ENCODE measurements at places on chromosomes 16 and 17.

DNA sequence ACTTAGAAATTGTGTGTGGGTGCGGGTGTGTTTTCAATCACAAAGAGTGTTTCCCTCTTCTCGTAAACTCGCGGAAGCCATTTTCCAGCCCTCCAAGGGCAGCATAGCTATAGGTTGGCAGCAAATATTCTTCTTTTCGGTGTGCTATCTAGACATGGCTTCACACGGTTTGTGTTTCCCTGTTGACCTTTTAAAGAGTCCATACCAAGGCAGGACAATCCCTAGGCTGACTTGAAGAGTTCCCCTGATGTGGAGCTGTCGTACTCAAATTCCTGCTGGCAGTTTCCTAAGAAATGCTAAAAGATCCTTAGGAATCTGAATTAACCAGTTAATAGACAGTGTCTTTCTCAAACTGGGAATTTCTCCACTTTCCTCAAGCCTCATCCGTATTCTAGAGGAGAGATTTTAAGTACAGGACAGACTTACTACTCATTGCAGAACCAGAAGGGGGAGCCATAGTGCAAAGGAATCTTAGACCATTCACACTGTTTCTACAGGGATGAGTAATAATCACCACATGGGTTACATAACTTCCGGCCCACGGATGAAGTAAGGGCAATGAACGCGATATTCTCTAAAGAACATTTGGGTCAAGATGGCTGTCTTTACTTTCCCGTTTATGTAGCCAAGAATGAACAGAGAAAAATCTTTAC lies 288.6 kb upstream of the ELAC2 start:
- no peak for DNase-seq

- DNase-seq: no peak
These were observed 13.7 kb upstream of the CDIPT start for GRCh38 chr16:29876594-29877249.

- DNase-seq: no peak
These were observed 10.4 kb downstream of the UBALD2 start for GRCh38 chr17:76275382-76276068.

GRCh38 chr16:53433509-53433908 lies 762 bp upstream of the RBL2 start:
- DNase-seq: no peak

DNA sequence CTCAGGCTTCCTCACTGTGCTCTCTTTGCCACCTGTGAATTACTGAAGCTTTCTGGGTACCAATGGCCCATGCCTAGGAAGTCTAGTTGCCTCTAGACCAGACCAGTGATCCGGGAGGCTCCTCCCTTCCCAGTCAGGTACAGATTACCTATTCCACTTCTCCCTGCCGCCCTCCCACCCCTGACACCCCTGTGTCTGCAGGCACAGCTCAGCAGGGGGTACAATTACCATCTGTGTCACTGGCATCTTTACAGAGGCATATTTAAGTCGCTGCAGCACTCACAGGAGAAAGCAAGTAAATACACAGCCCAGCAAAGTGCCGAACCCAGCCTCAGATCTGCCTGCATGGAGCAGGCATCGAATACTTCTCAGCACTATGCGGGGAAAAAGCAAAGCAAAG lies 5.3 kb upstream of the WSCD1 start:
- DNase-seq: no peak

GRCh38 chr17:8366231-8366630 lies 10.3 kb downstream of the KRABD2 start:
- no peak for DNase-seq

GRCh38 chr16:12500771-12501170 lies 302.9 kb downstream of the CPPED1 start:
- DNase-seq: no peak

- no peak for DNase-seq
These were observed 54.6 kb upstream of the CORO6 start for GRCh38 chr17:29677221-29677791.

DNA sequence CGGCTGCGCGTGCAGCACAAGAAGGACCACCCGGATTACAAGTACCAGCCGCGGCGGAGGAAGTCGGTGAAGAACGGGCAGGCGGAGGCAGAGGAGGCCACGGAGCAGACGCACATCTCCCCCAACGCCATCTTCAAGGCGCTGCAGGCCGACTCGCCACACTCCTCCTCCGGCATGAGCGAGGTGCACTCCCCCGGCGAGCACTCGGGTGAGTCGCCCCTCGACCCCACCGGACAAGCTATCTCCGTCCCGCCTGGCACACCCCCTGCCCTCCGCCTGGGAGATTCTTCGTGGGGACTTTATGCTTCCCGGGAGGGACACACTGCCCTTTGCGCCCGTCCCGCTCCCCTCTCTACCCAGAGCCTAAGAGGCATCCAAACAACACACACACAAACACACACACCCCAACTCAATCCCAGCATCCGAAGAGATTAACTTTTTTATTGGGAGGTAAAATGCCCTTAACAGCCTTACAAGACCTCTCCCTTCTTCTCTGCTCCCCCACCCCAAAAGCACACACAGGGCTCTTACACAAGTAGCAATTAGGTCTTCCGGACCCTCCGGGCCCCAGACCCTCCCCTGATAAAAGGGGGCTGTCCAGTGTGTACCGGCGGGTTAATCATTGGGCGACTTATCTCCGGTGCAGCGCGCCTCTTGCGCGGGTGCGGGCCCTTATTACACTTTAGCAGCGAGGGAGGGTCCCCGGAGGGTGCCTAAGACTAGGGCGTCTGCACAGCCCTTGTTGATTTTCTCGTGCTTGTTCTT lies 2.1 kb downstream of the SOX9 start:
- DNase-seq: no peak

DNA sequence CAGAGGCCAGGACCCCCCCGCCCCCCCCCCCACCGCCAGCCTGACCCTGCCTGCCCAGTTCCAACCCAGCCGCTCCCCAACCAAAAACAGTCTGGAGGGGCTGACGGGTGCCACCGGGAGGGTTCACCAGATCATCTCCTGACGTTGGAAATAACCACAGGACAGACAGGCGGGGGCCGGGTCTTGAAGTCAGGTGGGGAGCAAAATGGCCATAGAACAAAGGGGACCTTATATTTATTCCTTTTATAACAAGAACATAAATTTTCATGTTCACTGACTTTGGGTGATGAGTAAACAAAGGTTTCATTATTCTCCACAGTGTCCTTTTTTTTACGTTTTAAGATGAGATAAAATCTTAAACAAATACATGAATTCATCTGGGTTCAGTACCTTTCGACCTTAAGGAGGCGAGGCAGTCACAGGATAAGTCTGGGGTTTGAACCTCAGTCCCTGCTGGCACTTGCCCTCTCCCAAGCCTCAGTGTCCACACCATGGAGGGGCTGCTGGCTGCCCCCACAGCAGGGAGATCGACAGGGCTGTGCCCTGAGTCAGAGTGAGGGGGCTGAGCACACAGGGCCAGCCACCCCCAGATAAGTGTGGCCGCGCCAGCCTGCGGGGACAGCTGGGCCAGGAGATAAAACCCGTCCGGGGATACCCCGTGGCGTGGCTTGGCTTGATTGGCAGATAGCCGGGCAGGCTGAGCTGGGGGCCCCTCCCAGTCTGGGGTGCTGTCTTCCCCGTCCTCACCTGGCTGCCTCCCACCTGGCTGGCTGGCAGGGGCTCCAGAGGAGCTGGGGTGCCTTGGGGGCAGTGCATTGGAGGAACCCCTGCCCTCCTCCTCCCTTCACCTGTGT lies 15.0 kb downstream of the SLC7A5 start:
- DNase-seq: no peak

DNA sequence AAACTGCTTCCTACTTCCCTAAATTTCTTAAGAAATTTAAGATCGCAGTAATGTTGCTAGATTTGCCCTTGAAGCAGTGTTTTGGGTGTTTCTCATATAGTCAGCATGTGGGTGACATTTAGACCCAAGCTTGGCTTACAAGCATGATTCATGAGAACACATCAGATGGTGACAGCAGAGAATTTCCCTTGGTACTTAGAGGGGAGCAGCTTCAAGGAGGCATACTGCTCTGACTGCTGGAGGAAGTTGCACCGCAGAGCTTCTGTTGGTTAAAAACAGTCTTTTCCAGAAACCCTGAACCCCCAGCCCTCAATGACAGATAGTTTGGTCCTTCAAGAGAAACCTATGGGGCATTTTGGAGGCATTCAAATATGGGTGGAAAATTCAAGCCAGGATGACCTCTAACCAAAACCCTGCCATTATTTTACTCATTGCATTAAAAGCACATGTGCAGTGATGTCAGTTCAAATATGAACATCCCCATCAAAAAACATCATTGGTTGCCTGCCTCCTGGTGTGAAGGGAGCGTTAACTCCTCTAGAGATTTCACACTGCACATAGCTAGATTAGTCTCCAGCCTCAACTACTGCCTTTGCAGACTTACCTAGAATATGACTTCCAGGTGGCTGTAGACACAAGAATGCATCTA lies 201.5 kb upstream of the CACNG5 start:
- DNase-seq: no peak

GRCh38 chr17:73371836-73372235 lies 60.0 kb upstream of the CDC42EP4 start:
- no peak for DNase-seq

GRCh38 chr16:89593841-89594240 lies 18.3 kb downstream of the CPNE7 start:
- no peak for DNase-seq

- DNase-seq: no peak
These were observed 67.7 kb upstream of the ARL4D start for GRCh38 chr17:43330876-43331639.

GRCh38 chr16:13519871-13520270 lies 400.1 kb upstream of the ERCC4 start:
- DNase-seq: no peak

DNA sequence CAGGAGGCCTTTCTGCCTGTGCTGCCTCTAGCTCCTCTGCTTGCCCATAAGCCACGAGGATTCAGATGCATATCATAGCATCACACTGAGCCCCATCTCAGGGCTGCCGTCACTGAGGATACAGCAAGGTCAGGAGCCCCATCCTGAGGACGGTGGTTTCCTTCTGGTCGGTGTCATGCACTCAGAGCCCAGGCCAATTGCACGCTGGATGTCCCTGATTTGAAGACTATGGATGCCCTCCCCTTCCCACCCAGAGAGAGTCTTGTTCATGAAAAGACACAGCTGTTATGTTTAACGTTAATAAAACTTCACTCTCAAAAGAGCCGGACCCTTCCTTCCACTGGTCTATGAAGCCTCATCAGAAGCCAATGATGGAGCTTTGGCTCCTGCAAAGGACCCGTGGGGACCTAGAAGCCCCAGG lies 19.9 kb downstream of the COTL1 start:
- DNase-seq: no peak

DNA sequence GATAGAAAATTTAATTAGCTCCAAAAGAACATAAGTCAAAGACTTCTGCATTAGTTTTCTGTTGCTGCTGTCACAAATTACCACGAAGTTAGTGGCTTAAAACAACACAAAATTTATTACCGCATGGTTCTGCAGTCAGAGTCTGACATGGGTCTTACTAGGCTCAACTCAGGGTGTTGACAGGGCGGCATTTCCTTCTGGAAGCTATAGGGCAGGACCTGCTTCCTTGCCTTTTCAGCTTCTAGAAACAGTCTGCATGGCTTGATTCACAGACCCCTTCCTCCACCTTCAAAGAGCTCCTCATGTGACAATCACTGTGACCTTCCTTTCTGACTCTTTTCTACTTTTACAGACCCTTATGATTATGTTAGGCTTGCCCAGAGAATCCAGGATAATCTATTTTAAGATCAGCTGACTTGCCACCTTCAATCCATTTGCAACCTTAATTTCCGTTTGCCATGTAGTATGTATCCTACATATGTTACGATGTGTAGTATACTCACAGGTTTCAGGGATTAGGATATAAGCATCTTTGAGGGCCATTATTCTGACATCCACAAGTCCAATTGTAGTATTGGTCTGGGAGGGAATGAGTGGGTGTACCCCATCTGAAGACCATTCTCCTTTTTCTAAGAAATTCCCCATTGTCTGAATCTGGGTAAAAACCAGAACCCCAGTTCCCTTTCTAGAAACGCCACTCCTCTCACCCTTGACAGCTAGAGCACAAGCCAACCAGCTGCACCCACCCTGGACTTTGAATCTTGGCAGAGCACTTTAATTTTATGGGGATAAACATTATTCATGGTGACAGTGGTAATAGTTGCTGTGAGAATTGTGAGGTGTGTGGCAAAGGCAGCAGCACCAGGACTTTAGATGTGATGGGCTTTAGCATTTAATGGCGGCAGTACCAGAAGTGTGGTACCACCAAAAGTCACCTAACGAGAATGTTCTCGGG lies 265.5 kb downstream of the KCNJ2 start:
- no peak for DNase-seq

GRCh38 chr17:42541041-42541833 lies 5.2 kb downstream of the NAGLU start:
- DNase-seq: no peak

DNA sequence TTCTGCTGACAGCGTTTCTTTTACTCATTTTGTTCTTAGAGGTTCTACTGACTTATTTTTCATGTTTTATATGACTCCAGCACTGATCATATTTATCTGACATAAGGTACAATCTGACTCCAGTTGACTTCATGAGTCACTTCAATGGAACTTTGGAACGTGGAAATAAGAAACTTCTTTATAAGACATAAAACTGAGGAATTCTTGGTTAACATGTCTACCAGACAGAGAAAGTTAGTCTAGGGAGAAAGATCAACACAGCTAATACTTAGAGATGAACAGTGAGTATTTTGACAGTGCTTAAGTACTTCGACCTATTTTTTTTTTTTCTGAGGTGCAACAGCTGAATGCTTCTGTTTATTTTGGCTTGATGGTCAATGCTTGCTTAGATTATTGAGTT lies 679.5 kb downstream of the KCNJ2 start:
- no peak for DNase-seq

DNA sequence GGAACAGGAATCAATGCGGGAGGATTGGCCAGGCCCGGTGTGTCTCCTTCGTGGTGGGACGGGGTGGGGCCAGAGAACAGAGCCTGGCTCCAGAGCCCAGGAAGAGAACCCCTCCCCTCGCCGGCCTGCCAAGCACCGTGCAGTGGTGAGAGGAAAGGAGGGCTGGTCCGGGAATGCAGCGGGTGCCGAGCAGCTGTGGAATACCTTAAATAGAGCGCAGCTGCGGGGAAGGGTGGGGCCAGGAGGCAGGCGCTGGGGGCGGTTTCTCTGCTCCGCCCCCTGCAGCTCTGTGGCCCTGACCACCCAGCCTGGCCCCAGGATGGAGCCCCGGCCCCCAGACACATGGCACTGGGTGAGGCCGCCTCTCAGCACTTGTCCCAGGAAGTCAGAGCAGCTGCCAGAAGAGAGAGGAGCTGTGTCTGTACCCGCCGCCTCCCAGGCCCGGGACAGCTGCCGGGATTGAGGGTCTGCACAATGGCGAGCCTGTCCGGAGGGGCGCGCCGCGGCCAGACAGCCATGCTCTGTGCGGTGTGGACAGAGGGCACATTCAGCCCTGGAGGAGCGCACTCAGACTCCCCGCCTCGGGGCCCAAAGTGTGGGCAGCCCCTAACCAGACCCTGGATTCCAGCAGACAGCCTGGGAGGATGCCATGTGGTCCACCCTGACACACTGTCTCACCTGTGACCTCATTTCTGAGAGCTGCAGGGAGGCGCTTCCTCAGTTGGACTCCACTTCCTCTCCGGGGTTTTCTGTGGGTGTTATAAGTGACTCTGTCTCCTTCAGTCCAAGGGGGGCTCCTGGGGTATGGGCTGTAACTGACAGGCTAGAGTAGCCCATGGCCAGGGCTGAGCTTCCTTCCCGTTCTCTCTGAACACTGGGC lies 268.8 kb downstream of the SEC14L1 start:
- no peak for DNase-seq

- DNase-seq: no peak
These were observed 11.6 kb downstream of the STH start for GRCh38 chr17:46010597-46011186.

GRCh38 chr16:57741660-57742191 lies 6.2 kb downstream of the KATNB1 start:
- no peak for DNase-seq
